ENCODE measurements at places on chromosomes 7 and 10.

GRCh38 chr7:23212395-23212794 lies 30.5 kb downstream of the NUP42 start:
- DNase-seq = no peak

DNA sequence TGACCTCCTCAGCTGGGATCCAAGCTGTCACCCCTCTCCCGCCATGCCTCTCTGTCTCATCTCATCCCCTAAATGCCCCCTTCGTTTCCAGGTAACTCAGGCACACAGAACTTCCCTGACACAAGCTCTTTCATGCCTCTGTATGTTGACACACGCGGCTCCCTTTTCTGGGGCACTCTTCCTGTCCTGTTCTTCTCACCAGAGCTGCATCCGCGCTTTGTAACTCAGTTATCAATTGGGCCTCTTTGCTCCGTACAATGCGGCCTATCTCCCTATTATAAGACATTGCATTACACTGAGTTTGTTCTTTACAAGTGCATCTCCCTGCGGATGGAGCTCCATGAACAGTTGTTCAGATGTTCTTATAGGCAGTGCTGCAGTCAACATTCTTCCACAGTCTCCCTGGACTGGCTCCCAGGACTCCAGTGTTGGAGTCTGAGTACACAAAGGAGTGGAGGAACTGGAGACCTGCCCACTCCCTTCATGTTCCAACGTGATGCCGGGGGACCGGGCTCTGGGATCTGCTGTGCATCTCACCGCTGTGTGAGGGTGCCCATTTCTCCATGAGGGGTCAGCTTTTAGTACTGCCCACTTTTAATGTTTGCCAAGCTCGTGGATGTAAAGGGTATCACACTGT lies 56.9 kb upstream of the TNS3 start:
- no peak for DNase-seq

DNA sequence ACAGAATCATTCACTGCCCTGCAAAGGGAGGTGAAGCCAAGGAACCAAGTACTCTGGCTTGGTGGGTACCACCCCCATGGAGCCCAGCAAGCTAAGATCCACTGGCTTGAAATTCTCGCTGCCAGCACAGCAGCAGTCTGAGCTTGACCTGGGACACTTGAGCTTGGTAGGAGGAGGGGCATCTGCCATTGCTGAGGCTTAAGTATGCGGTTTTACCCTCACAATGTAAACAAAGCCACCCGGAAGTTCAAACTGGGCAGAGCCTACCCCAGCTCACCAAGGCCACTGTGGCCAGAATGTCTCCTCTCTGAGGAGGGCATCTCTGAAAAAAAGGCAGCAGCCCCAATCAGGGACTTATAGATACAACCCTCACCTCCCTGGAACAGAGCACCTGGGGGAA lies 1050.0 kb upstream of the GHITM start:
- no peak for DNase-seq

DNA sequence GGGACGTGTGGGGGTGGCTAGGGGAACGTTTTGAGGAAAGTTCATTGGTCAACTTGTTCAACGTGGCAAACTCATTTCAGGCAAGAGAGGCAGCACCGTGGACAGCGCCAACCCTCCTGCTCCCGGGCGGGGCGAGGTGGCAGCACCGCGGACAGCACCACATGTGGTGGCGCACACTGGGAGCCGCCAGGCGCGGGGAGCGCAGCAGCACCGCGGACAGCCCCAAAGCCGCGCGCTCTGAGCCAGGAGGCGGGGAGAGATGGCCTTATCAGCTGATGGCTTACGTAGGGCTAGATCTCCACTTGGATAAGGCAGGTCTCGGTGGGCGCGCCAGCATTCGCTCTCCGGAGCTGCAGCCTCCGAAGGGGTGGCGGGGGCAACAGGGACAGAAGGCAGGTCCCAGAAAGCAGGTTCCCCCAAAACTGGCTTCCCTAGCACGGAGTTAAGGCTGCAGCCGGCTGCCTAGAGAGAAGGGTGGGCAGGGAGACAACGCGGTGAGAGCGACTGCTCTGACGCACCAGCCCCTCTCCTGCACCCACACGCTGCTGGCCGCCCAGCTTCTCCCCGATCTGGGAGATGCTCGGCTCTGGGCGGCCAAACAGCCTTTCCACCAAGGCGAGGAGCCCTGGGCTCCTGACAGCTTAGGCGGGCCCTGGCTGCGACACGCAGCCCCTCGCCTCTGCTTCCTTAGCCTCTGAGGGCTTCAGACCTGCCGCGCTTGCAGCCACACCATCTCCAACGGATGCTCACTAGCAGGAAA lies at the start of gene HTR5A:
TSS of gene HTR5A (plus strand) at position 333 of the 760 bp plus-strand sequence. CDS start 576 bp downstream, outside the sequence.
- peak; percentile 34 for DNase-seq

DNA sequence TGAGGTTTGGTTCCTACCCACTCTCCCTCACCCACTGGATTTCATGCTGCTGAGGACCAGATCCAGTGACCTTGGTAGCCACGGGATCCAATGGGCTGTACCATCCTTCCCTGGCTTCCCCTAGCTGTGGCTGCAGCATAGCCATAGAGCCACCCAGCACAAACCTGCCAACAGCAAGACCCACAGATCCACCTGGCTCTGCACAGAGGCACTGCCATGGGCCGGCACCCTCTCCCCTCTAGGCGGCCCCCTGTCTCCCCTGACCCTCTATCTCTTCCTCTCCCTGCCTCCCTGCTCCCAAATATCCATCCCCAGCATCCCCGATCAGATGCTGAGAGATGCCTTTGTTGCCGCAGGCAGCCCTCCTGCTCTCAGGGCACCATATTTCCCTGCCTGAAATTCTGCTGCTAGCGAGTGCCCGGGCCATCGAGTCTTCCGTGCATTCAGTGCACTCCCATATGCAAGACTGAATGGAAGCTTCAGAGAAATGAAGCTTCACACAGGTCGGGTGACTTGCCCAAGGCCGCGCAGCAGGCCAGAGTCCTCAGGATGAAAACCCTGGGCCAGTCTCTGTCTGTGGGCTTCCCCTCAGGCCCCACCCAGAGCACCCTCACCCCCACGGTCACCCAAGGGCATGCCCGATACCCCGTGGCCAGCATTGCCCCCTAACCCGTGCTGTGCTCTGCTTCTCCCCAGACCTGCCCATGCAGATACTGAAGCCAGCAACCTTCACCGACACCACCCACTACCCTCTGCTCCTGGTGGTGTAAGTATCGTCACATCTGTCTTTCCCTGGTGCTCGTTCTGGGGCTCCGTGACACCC lies 130.8 kb downstream of the PAXIP1 start:
- no peak for DNase-seq

GRCh38 chr10:128064970-128065580 lies 61.1 kb downstream of the MKI67 start:
- no peak for DNase-seq

DNA sequence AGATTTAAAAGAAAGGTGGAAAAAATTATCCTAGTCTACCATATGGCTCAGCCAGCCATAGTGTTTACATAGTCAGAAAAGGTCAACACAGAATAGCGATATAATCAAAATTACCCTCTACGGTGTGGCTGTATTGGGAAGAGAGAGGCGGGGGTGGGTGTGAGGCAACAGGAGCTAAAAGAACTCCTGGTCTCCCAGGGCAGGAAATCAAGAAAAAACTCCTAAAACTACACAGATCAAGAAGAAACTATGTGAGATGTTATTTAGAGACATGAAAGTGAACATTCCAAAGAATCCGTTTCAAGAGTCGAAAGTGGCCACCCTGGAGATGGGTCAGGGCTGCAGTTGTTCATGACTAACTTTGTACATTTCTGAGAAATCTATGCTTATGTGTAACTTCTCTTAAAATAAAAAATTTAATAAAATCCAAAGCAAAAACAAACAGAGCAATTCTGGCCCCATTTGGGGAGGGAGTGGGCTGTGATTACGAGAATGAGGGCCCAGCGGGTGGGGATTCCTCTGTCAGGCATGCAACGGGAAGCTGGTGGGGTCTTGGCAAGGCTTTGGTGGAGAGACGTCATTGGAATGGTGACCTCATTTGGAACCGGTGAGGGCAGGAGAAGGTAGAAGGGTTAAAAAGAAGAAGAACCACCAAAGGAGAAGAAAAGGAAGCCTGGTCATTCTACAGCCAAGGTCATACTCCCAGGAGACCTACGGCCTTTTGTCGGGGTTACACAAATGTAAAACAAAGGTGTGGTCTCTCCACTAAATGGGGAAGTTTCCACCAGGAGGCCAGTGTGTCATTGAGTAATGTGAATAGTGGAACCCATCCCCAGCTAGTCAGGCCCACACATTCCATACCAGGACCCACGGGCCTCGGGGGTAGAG lies 71.2 kb upstream of the DUSP5 start:
- DNase-seq = no peak

DNA sequence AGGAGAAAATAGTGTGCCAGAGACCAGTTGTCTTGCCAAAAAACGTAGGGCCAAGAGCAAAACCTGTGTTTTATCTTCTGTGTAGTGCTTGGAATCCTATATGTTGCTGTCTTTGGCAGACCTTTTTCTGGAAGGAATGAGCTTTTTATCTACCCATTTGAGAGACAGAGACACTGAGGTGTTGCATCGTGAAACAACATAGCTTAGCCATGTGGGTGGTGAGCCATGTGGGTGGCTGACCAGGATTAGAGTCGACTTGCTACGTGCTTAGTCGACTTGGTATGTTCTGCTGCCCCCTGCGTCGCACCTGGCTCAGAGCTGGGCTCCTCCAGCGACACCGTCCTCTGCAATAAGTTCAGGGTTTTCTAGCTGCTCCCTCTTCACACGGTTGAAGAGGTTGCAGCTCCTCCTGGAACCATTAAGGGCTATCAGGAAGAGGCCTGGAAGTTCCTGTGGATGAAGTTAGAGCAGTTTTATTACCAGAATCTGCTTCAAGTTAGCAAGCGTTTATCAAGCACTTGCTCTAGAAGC lies 175.8 kb downstream of the SH2D4B start:
- no peak for DNase-seq

- DNase-seq = no peak
Observed at GRCh38 chr10:108789919-108790318, 1133.4 kb downstream of the XPNPEP1 start.

- no peak for DNase-seq
Observed at GRCh38 chr7:20484356-20484755, 131.1 kb upstream of the ABCB5 start.

DNA sequence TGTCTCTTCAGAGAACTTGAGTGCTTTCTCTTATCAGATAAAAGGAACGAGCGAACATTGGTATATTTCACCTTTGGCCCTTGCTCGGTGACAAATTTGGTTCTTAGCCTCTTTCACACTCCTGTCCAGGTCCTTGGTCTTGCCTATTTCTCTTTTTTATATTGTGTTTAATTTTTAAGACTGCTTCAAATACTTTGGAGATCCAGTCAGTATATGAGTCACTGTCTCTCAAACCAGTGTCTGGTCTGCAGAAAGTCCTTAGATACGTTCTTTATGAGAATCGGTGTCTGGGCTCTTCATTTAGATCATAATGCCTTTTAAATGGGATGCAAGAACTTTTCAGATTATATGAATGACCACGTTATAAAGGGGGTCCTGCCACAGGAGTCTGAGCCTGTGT lies 55.0 kb downstream of the PIK3AP1 start:
- DNase-seq = no peak

DNA sequence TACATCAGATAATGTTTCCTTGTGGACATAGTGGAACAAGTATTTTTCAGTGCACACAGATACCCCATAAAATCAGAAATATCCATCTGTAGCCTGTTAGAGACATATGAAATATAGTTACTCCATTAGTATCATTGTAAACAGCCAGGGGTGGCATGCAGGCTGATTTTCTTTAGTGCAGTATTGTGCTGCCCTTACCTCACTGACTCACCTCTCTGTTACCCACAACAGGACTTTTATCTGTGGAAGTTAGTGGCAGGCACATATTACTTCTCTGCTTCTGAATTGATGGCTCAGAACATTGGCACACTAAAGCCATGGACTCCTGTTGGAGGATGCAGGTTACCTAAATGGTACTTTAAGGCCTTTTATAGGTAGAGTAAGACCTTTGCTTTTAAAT lies 70.0 kb downstream of the SLC25A40 start:
- DNase-seq = no peak

GRCh38 chr10:1241322-1241890 lies 185.2 kb downstream of the WDR37 start:
- DNase-seq = no peak

DNA sequence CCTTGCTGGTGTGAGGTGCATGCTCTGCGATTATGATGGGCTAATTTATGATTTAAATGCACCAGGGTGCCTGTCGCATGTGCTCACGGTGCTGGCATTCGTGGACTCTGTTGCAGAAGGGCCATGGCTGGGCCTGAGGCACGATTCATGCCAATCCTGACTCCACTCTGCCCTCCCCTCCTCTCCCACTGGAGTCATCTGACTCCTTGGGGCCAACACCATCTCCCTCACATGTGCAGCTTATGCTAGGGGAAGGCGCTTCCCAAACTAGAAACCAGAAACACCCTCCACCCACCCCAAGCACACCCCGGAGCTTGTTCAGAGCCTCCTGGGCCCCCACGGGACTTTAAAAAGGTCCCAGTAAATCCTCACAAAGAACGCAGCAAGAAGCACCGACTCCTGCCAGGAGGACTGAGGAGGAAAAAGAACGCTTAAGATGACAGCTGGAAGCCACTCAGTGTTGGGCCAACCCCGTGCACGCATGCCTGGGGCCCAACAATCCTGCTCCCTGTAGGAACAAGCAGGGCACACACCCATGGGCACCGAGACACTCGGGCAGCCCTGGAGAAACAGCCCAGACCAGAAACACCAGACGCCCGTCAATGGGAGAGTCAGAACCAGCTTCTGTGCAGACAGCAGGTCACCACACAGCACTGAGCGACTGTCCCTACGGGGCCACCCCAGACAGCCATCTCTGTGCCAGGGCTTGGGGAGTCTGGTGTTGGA lies 14.1 kb downstream of the BRI3 start:
- DNase-seq = no peak

Measured in NCI-H1930 (cell line).